ENCODE measurements at places on chromosomes 12 and 14. TPM values are rescaled to one million over a fixed set of nuclear protein-coding genes. Genes with fewer than 3 reads are reported as not detected.

The OAS2 gene
- total RNA-seq: 9.0 TPM

DNA sequence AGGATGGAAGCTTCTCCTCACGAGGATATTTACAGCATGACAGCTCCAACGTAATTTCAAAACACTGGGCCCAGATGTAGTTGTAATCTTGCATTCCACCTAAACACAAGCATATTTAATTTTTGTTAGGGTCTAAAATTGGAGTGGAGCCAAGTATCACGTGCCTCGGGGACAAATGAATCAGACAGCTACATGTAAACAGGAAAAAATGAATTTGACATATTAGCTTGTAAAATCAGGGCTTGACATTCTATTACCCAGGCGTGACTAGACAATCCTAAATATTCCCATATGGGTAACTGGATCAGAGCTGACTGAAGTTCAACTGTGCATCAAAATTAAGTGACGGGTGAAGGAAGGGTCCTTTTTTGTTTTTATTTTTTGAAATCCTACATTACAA, 59.0 kb downstream of the MDM2 start:
- no peak overlapping the region for H3K27ac ChIP-seq
- no peak for DNase-seq
- H3K4me3 ChIP-seq: no peak overlapping the region
- H3K27me3 ChIP-seq: no peaks in the 10 kb centered on the region

The AKAP6 gene
- 9.6 TPM for total RNA-seq

DNA sequence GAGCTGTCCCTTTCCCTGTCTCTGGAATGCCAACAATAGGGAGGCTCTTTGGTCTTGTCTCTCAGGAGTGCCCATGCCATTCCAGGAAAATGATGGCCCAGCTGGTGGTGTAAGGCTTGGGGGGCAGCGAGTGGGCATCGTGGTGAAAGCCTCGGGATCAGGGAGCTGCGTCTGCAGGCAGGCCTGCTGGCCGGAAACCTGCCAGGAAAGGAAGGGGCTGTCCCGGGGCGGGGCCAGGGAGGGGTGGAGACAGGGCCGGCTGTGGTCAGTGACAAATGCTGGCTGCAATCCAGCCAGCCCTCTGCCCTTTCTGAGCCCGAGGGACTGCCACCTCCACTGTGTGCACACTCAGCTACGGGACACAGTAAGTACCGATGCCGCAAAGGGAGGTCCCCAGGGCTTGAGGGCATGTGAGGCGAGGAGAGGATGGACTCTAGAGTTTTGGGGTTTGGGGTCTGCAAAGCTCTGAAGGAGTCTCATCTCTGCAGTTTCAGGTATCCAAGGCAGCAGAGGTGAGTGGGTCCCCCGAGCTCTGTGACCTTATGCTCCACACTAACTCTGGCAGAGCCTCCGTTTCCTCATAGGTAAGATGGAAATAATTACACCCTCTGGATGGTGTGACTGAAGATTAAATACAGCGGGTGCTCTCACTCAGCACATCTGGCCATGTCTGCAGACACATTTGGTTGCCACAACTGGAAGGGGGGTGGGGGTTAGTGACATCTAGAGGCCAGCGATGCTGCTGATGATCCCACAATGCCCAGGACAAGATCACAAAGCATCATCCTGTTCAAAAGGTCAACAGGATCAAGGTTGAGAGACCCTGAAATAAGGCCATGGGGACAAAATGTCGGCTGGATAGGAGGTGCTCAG, at the start of gene SERPINA5:
SERPINA5 (plus strand) TSS at position 300 of the 873 bp plus-strand sequence. CDS start 5,937 bp downstream, outside the sequence.
- peak within 1 kb of the TSS; percentile 60 for H3K4me3 ChIP-seq
- peak; percentile 97 for DNase-seq
- no peaks in the 10 kb centered on the region for H3K36me3 ChIP-seq
- H3K27ac ChIP-seq: no peak within 1 kb of the TSS

GRCh38 chr12:87953256-87953860, 75.8 kb downstream of the C12orf50 start:
- no peaks in the 10 kb centered on the region for H3K27me3 ChIP-seq
- no peaks in the 10 kb centered on the region for H3K4me1 ChIP-seq
- H3K27ac ChIP-seq: no peak overlapping the region
- DNase-seq: no peak
- H3K4me3 ChIP-seq: no peak overlapping the region

The GUCY2C gene
- total RNA-seq: not detected

The EXD2 gene
- total RNA-seq: 10.4 TPM

DNA sequence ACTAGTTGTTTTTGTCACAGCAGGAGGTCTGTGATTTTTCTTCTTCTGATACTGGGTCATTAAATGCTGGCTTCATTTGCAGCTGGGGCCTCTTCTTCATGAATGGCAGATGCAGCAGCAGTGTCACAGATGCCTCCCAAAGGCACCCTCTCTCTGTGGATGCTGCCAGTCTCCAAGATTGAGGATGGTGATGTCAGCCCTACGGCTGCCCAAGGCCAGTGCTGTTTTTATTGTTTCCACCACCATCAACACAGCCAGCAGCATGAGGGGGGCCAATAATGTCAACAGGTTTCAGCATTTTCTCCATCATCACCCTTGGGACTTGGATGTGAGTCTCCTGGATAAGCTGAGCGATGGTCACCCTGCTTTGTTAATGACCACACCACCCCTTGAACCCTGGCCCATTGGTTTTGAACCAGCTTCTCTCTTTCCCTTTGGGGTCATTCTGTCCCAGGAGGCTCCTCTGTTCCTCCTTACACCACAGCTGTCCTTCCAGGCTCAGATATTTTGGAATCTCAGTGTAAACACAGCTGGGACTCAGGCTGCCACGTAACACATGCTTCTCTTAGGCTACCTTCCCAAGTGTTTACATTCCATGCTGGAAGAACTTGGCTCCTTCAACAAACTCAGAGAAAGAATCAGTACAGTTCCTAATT, 151.7 kb upstream of the DDHD1 start:
- H3K36me3 ChIP-seq: no peaks in the 10 kb centered on the region
- no peak overlapping the region for H3K4me3 ChIP-seq
- H3K27me3 ChIP-seq: no peaks in the 10 kb centered on the region

- no peaks in the 10 kb centered on the region for H3K4me1 ChIP-seq
- H3K27ac ChIP-seq: no peak overlapping the region
- H3K36me3 ChIP-seq: no peaks in the 10 kb centered on the region
- H3K27me3 ChIP-seq: no peaks in the 10 kb centered on the region
Measured at GRCh38 chr12:96543-96942, 30.0 kb downstream of the IQSEC3 start.

The TMEM253 gene
- total RNA-seq: 0.51 TPM

DNA sequence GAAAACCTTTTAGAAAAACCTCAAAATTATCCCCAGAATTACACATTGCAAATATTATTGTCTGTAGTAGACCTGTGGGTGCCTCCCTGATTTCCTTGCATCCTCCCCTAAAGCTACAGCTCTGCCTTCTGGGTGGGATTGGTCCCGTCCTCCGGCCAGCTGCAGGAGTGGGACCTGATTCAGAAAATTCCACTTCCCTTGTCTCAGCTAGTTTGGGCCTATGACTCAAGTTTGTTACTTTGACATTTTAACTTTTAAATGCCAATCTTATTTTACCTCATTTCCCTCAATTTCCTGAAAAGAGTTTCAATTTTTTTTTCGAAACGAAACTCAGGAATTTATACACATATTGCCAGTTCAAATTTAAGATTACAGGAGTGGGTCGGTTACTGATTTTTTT, 13.2 kb upstream of the SLC41A2 start:
- H3K4me3 ChIP-seq: no peak overlapping the region
- H3K36me3 ChIP-seq: no peaks in the 10 kb centered on the region
- H3K4me1 ChIP-seq: no peaks in the 10 kb centered on the region
- H3K27ac ChIP-seq: no peak overlapping the region
- H3K27me3 ChIP-seq: no peaks in the 10 kb centered on the region

The PHETA1 gene
- 6.2 TPM for total RNA-seq

DNA sequence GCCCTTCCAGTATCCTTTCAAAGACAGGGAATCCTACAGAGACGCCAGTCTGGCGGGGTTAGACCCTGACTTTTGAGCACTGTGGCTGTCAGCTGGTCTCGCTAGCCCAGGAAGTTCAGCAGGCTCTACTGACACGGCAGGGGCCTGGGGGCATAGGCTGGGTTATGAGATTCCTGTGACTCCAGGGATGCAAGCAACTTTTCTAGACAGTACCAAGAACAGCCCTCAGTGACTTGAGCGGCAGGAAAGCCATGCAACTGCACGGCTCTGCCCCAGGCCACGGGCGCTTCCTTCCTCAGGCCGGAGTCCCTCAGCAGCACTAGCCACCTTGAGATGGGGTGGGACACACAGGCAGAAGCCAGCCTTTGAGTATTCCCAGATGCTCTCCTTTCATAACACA, 5.1 kb upstream of the SIVA1 start:
- no peaks in the 10 kb centered on the region for H3K27me3 ChIP-seq
- no peaks in the 10 kb centered on the region for H3K4me1 ChIP-seq
- no peak overlapping the region for H3K4me3 ChIP-seq
- DNase-seq: no peak
- H3K27ac ChIP-seq: peak overlapping the region; percentile 63

The SPX gene
- total RNA-seq: 1.9 TPM

The BCL2L2 gene
- 11.4 TPM for total RNA-seq

GRCh38 chr14:93073910-93074769, 41.6 kb downstream of the ITPK1 start:
- DNase-seq: peak; percentile 68
- no peaks in the 10 kb centered on the region for H3K27me3 ChIP-seq
- H3K36me3 ChIP-seq: no peaks in the 10 kb centered on the region
- H3K27ac ChIP-seq: peak overlapping the region; percentile 62
- H3K4me1 ChIP-seq: no peaks in the 10 kb centered on the region

The EMP1 gene
- 14.1 TPM for total RNA-seq

GRCh38 chr12:79557690-79558315, 133.0 kb downstream of the PAWR start:
- no peak overlapping the region for H3K27ac ChIP-seq
- H3K36me3 ChIP-seq: no peaks in the 10 kb centered on the region
- no peak overlapping the region for H3K4me3 ChIP-seq
- H3K27me3 ChIP-seq: no peaks in the 10 kb centered on the region

The TAPBPL gene
- total RNA-seq: 29.3 TPM

DNA sequence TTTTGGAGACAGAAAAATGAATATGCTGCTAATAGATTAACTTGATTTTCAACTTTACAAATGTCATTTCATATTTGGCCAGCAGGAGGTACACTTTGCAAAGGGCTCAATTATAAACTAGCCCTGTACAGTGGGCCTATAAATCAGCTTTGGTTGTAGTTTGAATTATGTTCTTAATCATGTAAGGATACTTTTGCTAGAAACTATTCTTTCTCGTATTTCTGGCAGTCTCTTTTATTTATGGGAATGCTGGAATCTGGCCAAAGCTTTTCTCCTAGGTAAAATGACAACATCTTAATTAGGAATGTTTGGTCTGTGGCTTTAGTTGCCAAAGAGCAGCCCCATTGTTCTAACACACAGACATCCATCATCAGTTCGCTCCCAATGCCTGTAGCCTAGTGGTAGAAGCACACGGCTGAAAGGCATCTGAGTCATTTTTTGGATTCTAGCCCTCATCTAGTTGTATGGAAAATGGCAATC, 1322.3 kb upstream of the SEL1L start:
- no peaks in the 10 kb centered on the region for H3K27me3 ChIP-seq
- H3K27ac ChIP-seq: no peak overlapping the region
- H3K36me3 ChIP-seq: no peaks in the 10 kb centered on the region

The NOVA1 gene
- total RNA-seq: 0.31 TPM

GRCh38 chr12:57614948-57615500, 3.8 kb downstream of the ARHGEF25 start:
- DNase-seq: no peak
- H3K36me3 ChIP-seq: no peaks in the 10 kb centered on the region
- H3K4me3 ChIP-seq: no peak overlapping the region
- H3K27me3 ChIP-seq: peaks cover 17% of the 10 kb centered on the region
- H3K27ac ChIP-seq: no peak overlapping the region
- H3K4me1 ChIP-seq: no peaks in the 10 kb centered on the region

The AQP6 gene
- total RNA-seq: not detected

- H3K4me1 ChIP-seq: no peaks in the 10 kb centered on the region
- no peak overlapping the region for H3K4me3 ChIP-seq
- no peaks in the 10 kb centered on the region for H3K27me3 ChIP-seq
- no peaks in the 10 kb centered on the region for H3K36me3 ChIP-seq
- H3K27ac ChIP-seq: no peak overlapping the region
Measured at GRCh38 chr12:67998379-67998778, 9.1 kb downstream of the IFNG-AS1 start.

The CLEC1A gene
- 2.5 TPM for total RNA-seq

- no peak for DNase-seq
- no peaks in the 10 kb centered on the region for H3K27me3 ChIP-seq
Measured at GRCh38 chr12:47547077-47547476, 158.8 kb downstream of the RPAP3 start.

DNA sequence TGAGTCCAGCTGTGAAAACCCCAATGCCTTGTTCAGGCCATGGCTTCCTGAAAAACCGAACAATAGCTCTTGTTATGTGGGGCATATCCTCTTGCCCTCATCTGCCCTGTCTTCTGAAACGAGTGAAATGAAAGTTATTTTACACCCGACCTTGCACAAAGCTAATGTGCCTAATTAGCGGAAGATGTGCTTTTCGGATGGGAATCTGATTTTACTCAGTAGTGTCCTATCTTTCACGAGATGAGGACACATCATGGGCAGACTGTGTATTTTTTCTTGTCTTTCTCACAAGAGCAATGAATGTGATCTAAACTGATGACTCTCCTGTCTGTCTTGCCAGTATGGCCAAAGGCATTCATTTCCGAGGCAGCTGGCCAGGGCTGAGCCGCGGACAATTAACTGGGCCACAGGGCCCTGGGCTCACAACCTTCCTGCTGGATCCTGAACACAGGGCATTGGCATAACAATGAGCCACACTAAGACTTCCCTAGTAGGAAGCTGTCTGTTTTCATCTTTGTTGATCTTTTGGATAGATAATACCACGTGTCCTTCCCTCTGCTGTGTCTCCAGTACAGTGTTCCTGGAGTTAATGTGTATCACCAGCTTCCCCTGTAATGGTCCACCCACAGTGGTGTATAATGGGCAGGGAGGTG, 86.0 kb upstream of the HIF1A start:
- no peak overlapping the region for H3K27ac ChIP-seq
- no peaks in the 10 kb centered on the region for H3K27me3 ChIP-seq
- H3K36me3 ChIP-seq: no peaks in the 10 kb centered on the region
- DNase-seq: no peak
- no peak overlapping the region for H3K4me3 ChIP-seq

The PLEKHG7 gene
- 0.23 TPM for total RNA-seq

GRCh38 chr14:73392329-73393257, 65.8 kb downstream of the NUMB start:
- DNase-seq: no peak
- H3K4me1 ChIP-seq: peaks cover 5% of the 10 kb centered on the region
- no peaks in the 10 kb centered on the region for H3K36me3 ChIP-seq
- H3K27me3 ChIP-seq: no peaks in the 10 kb centered on the region
- no peak overlapping the region for H3K4me3 ChIP-seq
- H3K27ac ChIP-seq: no peak overlapping the region

DNA sequence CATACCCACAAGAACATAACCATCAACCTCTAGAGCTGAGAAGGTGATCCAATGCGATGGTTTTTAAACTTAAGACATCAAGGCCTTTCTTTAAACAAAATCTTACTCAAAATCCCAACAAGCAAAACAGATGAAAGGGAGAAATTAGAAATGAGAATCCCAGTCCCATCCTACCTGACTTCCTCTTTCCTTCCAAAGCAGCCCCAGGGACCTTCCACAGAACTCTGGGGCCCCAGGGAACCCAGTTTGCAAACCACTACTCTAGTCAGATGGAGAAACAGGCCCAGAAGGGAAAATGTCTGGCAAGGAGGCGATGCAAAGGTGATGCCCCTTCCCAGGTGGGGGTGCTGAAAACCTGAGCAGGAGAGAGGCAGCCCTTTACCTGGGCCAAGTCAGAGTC, 29.0 kb upstream of the CMKLR1 start:
- no peak overlapping the region for H3K27ac ChIP-seq
- no peak for DNase-seq
- no peak overlapping the region for H3K4me3 ChIP-seq
- no peaks in the 10 kb centered on the region for H3K4me1 ChIP-seq

- no peaks in the 10 kb centered on the region for H3K36me3 ChIP-seq
- H3K4me3 ChIP-seq: no peak overlapping the region
- peaks cover 15% of the 10 kb centered on the region for H3K4me1 ChIP-seq
- peak; percentile 94 for DNase-seq
- H3K27me3 ChIP-seq: no peaks in the 10 kb centered on the region
Measured at GRCh38 chr12:47858511-47859266, 39.0 kb upstream of the HDAC7 start.

Data from right lobe of liver (tissue), 6 donors.